ENCODE measurements at places on chromosomes 1 and 21.

DNA sequence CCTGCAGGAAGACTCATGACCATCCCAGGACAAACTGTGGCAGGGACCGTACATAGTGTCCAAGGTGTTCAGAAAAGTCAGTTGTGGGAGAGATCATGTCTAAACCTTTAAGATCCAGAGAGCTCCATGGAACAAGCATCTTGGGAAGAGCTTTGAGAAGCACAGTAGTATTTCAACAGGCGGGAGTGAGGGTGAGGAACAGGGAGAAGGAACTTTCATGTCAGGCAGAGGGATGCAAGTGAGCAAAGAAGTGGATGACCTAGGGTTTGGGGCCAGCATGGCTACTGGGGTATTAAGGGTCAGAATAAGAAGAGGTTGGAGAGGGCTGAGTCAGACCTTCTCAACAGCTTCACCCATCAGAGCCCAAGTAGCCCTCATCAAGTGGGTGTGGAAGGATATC is 147.9 kb upstream of the ETV3 start:
- no peak for DNase-seq

GRCh38 chr1:11245904-11246719 is 16.2 kb downstream of the MTOR start:
- DNase-seq: no peak

GRCh38 chr1:112855152-112855828 is 100.7 kb downstream of the SLC16A1 start:
- no peak for DNase-seq

DNA sequence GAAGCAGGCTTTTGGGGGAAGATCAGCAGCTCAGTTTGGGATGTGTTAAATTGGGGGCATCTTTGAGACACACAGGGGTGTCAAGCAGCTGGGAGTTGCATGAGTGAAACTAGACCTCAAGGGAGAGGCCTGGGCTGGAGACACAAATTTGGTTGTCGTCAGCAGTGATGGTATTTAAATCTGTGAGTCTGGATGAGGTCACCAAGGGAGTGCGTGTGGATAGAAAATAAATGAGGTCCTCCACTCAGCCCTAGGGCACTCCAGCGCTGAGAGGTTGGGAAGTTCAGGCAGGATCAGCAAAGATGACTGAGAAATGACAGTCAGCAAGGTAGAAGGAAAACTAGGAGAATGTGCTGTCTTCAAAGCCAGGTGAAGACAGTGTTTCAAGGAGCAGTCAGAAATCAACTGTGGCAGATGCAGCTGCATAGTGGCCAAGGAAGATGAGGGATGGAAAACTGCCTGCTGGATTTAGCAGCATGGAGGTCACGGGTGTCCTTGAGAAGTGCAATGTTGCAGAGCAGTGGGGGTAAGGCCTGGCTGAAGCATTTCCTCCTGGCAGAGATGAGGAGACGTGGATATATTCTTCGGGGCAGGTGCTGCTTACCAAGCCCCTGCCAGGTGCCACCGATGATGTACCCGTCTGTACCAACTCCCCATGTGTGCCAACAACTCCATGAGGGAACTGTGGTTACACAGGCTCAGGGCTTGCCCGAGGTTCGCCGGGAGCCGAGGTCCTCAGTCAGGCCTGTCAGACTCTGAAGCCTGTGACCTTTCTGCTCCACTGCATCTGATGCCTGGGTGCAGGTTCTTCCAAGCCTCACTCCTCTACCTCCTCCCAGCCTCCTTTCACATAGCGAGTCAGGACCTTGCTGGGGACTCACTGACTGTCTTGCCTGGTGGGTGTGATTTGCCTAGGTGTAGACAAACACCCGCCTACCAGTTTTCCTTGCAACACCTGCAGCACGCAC is 11.3 kb downstream of the MAP7D1 start:
- DNase-seq: no peak

DNA sequence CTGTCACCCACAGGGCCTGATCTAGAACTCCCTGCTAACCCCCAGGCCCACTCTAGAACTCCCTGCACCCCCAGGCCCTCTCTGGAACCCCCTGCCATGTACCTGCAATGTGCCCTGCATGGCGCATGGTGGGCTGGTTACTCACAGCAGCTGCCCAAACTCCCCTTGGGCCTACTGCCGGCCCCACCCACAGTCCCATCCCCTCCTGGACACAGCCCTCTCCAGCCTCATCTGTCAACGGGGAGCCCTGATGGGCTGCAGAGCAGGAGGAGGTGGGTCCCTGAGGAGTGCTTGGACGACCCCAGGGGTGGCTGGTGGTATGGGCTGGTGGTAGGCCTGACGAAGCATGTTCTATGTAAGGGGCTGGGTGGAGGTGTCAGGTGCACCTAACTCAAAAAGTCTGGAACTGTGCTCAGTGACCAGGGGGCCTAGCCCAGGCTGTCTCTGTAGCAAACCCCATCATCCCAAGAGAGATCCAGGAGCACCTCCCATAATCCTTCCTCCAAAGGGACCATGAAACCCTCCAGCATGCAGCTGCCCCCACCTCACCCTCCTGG is 19.0 kb upstream of the PRSS38 start:
- no peak for DNase-seq

GRCh38 chr1:235952950-235953615 is 86.4 kb upstream of the LYST start:
- DNase-seq: no peak

GRCh38 chr1:66359815-66360214 is 174.1 kb upstream of the SGIP1 start:
- DNase-seq: no peak

DNA sequence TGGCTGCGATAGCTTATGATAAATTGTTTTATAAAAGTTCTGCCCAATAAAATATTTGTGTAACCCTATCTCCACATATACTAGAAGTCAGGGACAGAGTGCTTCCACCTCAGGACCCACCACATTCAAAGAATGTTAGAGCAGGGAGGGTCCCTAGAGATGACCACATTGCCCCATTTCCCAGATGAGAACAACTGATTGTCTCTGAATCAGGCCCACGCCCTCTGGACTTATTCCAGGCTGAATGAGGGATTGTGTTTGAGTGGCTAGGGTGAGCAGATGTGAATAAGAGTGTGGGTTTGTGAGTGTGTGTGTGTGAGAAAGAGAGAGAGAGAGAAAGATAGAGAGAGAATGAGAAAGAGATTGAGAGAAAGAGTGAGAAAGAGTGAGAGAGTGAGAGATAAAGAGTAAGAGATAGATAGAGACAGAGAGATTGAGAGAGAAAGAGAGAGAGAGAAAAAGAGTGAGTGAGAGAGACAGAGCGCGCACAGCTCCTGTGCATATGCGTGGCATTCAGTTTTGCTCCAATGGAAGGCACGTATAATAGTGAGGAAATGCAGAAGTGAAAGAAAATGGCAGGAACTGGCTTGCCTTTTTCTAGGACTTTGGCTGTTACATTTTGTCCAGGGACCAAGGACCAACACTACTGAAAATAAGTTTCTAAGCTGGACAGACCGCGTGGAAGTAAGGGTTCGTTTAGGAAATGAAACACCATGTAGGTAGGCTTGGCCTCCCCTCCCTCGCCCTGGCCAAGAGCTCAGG is 94.1 kb downstream of the ABCA4 start:
- no peak for DNase-seq

DNA sequence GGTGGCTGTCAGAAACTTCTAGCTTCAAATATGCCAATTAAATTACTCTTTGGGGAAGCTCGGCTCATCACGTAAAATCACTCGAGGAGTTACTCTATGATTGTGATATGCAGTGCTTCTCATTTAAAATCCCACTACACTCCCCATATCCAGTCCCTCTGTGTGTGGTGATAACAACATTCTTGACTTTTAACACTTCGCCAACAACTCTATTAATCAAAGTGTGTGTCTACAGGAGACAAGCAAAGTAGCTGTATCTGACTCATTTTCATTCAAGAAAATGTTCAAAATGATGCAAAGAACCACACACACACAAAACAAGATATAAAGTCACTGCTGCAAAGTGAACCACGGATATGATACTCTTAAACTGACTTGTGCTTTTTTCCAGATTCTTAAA is 341.3 kb downstream of the DSCAM start:
- DNase-seq: no peak

- no peak for DNase-seq
Observed at GRCh38 chr1:64001038-64001437, 202.4 kb upstream of the UBE2U start.

- DNase-seq: no peak
Observed at GRCh38 chr1:28056129-28056925, 32.1 kb downstream of the EYA3 start.

- DNase-seq: no peak
Observed at GRCh38 chr1:11027316-11027715, 14.9 kb downstream of the TARDBP start.

GRCh38 chr1:205939690-205940330 is 3.4 kb downstream of the SLC26A9 start:
- no peak for DNase-seq

GRCh38 chr1:221563476-221563921 is 178.4 kb downstream of the DUSP10 start:
- DNase-seq: no peak

GRCh38 chr1:47894410-47895278 is 102.5 kb downstream of the TRABD2B start:
- peak; percentile 2 for DNase-seq

GRCh38 chr1:54604572-54605370 is 18.6 kb downstream of the FAM151A start:
- no peak for DNase-seq

GRCh38 chr1:98364544-98364943 is 297.0 kb upstream of the SNX7 start:
- DNase-seq: no peak

GRCh38 chr1:95034506-95034905 is 38.2 kb downstream of the ALG14 start:
- no peak for DNase-seq

DNA sequence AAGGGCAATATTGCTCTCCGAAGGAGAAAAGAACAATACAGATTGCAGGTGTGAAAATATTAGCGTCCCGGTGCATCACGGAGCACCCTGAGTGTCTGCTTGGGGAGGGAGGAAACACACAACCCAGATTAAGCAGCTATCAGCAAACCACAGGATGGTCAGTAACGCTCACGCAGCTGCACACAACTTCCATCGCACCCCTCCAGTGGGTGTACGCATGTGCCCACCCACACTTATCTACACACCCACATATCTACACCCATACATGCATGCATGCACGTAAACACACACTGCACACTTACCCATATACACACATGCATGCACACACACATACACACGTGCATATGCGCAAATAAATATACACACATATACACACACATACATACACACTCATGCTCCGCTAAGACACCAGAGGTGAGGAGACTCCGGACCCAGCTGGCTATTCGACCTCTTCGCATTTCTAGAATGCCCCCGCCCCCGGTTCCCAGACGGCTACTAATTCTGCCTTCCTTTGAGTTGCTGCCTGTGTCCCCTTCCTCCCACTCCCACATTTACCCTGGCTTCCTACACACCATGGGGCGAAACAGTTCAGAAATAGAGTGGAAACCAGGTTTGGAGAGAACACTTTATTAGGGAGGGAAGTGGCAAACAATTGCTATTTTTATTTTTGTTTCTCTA is 26.2 kb downstream of the ITPKB start:
- no peak for DNase-seq

GRCh38 chr1:15696956-15697521 is 12.9 kb downstream of the PLEKHM2 start:
- no peak for DNase-seq

GRCh38 chr1:5120559-5120958 is 466.1 kb downstream of the AJAP1 start:
- DNase-seq: no peak

Measured in HS-5 (cell line).